Kidney glomerular epithelial cell (primary cell): ENCODE measurements at places on chromosomes 13 and 19.

DNA sequence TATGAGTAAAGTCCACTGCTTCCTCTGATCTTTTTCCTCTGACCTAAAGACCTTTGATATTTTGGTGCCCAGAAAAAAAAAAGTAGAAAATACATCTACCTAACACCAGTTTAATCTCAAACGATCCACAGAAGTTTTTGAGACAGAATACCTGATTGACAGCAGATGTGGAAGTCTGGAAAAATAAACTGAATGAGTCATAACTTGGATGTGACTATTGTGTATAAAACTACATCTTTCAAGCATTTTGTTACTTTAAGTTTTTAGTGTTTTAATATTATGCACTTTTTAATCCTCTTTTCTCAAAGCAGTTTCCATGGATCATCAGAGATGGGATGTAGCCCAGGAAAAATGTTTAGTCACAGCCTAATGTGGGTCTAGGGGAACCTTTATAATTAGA lies 216.1 kb downstream of the SLITRK1 start:
- DNase-seq = no peak

DNA sequence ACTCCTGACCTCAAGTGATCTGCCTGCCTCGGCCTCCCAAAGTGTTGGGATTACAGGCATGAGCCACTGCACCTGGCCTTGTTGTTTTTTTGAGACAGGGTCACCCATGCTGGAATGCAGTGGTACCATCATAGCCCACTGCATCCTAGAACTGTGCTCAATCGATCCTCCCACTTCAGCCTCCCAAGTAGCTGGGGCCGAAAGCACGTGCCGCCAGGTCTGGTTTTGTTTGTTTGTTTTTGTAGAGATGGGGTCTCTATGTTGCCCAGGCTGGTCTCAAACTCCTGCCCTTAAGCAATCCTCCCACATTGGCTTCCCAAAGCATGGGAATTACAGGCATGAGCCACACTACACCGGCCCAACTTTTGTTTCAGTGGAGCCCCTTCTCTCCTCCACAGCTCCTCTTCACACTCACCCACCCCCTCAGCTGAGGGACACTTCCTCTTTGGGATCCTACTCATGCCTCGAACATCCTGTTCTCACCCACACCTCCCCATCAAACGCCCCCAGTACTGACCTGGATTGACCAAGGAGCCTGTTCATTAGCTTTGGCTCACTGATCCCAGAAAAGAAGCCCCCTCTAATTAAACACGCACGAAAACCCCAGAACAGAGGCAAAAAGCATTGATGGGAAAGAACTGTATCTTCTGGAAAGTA lies 12.8 kb upstream of the CERS4 start:
- no peak for DNase-seq

DNA sequence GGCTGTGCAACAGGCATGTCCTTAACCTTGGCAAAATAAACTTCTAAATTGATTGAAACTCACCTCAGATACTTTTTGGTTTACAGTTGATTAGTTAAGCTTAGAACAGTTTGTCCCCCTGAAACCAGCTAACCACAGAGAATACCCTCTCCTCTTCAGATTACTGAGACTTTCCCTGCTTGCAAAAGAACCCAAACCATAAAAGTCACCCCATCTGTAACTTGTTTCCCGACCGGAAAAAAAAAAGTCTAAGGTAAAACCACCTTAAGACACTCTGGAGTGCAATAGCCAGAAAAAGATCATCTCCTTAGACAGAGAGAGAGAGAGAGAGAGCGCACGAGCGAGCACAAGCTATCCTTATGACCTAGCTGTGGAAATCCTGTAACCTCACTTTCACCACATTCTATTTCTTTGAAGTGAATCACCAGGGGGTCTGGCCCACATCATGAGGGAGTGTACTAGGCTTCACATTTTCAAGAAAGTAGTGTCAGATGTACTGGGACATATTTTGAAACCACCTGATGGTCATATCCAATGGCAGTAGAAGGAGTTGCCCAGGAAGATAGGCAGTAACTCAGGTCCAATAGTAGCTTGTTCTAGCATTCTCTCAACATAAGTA lies 11.1 kb upstream of the GTF2F2 start:
- DNase-seq = peak; percentile 78

- DNase-seq = peak; percentile 21
Observed at GRCh38 chr13:88217883-88218282, 546.7 kb downstream of the SLITRK5 start.

DNA sequence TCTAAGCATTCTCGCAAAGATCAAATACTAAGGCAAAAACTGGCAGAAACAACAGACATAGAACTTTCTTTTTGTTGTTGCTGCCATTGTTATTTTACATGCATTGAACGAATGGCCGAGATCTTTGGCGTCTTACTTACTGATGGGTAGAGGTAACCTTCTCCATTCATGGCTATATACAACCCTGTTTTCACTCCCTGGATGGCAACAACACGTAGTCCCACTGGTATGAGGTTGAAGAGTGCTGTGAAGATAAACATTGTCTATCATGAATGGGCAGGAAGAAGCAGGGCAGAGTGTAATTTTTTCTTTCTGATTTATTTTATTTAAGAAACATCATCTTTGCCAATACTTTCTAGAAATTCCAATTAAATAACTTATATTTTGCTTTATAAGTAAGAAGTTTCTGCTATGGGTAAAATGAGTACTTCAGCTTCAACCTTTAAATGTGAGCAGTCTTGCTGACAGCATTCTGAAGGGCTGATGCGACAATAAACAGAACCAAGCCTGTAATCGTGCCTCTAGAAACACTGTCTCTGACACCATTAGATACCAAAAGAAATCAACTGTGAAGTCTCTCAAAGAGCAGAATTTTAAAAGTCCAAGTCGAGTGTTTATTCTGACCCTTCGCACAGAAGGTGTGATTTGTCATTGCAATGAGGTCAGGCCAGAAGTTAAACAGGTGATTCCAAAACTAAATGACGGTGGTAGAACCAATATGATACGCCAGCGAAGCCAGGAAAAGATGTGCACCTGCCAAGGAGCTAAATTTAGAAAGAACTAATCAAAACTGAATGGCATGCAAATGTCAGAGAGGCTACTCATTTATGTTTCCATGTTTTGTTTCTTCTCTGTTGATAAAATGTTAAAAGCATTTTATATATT lies 416.4 kb downstream of the ITGBL1 start:
- no peak for DNase-seq

GRCh38 chr13:76913898-76914297 lies 27.7 kb upstream of the KCTD12 start:
- DNase-seq = no peak

DNA sequence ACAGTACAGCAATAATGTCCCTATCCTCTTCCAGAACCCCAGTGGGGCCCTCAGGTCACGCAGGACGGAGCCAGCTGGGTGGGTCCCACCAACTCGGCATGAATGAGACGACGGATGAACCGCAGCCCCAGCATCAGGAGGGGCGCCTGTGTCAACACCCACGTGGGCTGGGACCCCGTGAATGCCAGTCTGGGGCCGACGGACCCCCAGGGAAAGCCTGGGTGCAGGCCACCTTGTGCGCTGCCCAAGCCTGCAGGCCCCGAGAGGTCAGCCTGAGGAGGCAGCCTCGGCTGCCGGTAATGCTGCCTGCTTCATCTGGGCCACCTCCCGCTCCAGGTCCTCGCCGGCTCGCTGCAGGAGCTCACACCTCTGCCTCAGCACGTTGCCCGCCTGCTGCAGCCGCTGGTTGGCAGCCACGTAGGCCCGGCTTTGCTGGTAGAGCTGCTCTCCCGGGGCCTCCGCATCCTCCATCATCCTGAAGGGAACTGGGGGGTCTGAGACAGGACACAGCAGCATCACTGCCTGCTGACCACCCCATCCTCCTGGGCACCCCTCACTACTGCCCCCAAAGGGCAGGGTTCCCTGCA lies 4.2 kb downstream of the C19orf25 start:
- no peak for DNase-seq

GRCh38 chr13:44021422-44021821 lies 141.7 kb downstream of the LACC1 start:
- peak; percentile 31 for DNase-seq

DNA sequence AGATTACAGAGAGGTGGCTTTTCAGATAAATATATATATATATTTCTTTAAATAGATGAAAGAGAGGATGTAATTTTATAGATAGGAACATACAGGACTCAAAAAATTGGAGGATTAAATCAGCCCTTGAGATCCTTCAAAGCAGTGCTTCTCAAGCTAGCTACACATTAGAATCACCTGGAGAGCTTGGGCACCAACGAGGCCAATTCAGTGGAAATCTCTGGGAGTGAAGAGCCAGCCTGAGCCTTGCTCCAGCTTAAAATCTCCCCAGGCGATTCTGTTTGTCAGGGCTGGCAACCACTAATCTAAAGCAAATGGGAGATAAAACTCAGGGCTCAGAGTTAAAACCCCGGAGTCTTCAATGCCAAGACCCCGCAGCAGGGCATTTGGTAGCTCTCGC lies 15.0 kb upstream of the CLN5 start:
- no peak for DNase-seq

- peak; percentile 47 for DNase-seq
Observed at GRCh38 chr19:18300930-18301717, 19.7 kb upstream of the JUND start.

- DNase-seq = no peak
Observed at GRCh38 chr19:21439201-21439751, 42.3 kb downstream of the ZNF493 start.

GRCh38 chr13:66567899-66568612 lies 662.1 kb downstream of the PCDH9 start:
- no peak for DNase-seq

DNA sequence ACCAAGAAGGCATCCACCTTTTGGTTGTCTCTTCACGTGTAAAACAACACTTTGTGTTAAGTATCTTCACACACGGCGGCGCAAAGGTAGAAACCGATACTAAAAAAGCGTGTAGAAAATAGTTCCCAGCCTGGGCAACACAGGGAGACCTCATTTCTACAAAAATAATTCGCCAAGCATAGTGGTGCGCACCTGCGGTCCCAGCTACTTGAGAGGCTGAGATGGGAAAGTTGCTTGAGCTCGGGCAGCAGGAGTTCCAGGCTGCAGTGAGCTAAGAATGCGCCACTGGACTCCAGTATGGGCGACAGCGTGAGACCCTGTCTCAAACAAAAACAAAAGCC lies 573 bp upstream of the ERCC5 start:
- DNase-seq = no peak

GRCh38 chr13:36543671-36544070 lies 111.4 kb downstream of the CCNA1 start:
- peak; percentile 1 for DNase-seq

GRCh38 chr19:44109458-44109857 lies 3.7 kb upstream of the ZNF225 start:
- DNase-seq = no peak

GRCh38 chr13:79724348-79725103 lies 243.6 kb downstream of the NDFIP2 start:
- DNase-seq = peak; percentile 74

- DNase-seq = no peak
Observed at GRCh38 chr13:50891206-50891605, 18.4 kb upstream of the RNASEH2B start.

GRCh38 chr13:21117104-21117809 lies 55.9 kb upstream of the LATS2 start:
- DNase-seq = no peak

GRCh38 chr13:102928941-102929675 lies 83.3 kb downstream of the ERCC5 start:
- no peak for DNase-seq

GRCh38 chr19:8513036-8513686 lies 806 bp downstream of the ZNF414 start:
- no peak for DNase-seq

GRCh38 chr19:48598996-48599700 lies 7.4 kb upstream of the SPACA4 start:
- DNase-seq = no peak

DNA sequence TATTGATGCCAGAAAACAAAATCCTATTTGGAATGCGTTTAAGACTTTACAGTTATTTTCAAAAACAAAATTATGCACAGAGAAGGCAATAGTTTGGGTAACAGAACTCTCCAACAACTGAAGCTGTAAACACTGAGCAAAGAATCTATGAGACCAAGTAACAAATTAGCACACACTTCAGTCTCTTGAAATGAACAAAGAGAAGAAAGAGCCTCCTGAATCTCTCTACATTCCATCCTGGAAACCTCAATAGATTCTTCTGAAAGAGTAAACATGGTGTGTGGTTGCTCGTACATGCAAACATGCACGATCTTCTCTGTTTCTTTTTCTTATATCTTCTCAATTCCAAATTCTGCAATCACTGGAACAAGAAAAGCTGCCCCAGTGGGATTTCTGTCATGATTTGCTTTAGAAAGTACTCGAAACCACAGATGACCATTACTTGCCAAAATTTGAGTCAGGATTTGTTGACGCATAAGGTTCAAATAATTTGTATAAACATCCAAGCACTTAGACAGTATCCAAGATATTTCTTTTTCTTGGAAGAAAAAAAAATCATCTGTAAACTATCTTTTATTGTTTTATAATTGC lies 137.9 kb upstream of the DACH1 start:
- DNase-seq = no peak

- DNase-seq = no peak
Observed at GRCh38 chr13:114148521-114148855, 16.1 kb upstream of the RASA3 start.

GRCh38 chr13:109881347-109881725 lies 95.0 kb upstream of the IRS2 start:
- no peak for DNase-seq

DNA sequence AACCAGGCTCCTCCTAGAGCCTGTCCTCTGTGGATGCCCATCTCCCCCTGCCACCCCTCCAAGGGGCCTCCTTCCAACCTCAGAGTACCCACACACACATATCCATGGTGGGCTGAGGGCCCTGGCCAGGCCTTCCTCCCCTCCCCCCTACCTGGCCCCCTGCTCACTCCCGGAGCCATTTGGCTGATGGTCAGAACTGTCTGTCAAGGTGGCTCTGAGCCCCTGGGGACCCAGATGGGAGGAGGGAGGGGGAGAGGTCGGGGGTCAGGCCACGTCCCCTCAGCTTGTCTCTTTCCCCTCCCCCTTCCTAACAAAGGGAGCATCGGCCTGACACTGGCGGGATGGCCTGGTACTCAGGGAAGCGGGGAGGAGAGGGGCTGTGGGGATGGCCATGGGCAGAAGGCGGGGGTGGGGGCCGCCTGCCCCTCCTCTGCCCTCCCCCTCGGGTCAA lies 18.7 kb upstream of the POU2F2 start:
- no peak for DNase-seq

DNA sequence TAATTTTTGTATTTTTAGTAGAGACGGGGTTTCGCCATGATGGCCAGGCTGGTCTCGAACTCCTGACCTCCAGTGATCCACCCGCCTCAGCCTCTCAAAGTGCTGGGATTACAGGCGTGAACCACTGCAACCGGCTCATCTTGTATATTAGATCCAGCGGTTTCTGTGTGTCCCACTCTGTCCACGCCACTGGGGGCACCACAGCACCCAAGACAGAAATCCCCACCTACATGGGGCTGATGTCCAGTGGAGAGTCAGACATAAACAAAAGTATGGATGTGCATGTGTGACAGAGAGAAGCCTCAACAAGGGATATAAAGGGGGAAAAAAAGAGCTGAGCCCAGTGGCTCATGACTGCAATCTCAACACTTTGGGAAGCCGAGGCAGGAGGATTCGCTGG lies 65.8 kb upstream of the ADGRE5 start:
- no peak for DNase-seq

DNA sequence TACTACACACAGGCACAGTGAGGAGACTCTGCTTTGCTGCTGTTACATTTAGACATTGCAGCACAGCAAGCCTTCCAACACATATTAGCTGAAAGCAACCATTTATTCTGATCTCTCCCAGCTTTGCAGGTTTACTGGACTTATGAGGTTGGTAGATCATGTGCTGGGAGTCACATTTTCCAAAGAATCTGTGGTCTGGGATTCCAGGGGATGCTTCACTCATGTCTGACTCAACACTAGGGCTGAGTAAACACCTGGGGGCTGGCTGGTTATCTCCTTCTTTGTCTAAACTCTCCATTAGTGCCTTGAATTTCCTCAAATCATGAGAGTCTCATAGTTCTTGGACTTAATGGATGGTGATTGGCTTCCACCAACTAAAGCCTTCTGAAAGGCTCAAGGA lies 5.4 kb upstream of the LGALS13 start:
- DNase-seq = no peak
